Effector memory CD4-positive, alpha-beta T cell (primary cell): ENCODE measurements at places on chromosomes 2 and 18.
A peak's percentile ranks its signal among the peaks of the same experiment; 100 is the strongest.

DNA sequence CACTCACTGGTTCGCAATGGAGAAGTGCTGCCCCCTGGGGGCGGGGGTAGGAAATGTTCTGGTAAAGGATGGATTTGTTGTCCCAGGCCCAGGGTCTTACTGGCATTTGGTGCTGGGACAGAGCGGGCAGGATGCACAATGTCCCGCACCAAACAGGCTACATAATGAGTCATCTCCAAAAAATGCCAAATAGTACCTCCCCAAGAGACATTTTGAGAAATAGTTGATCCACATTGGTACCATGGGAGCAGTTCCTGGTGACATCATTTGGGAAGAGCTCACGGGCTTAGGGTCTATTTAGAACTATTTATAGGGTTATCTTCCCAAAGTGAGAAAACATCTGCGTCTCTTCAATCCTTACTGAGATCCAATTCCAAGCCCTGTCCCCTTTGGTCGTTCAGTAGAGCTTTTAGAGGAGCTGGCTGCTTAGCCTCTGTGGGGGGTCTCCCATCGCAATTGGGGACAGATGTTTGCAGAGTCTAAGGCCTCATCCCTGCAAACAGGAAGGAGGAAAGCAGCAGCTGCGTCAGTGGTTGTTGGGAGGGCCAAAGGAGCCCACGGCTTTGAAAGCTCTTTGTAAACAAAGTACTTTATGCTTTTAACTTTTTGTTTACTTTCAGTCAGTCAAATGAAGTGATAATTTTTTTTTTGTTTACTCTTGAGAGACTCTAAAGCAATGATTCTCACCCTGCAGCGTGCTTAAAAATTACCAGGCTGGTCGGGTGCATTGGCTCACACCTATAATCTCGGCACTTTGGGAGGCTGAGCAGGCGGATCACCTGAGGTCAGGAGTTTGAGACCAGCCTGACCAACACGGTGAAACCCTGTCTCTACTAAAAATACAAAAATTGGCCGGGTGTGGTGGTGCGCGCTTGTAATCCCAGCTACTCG is 49.3 kb downstream of the GREB1 start:
- DNase-seq, result peak; percentile 10

GRCh38 chr18:37452015-37452414 is 113.6 kb downstream of the CELF4 start:
- no peak for DNase-seq

DNA sequence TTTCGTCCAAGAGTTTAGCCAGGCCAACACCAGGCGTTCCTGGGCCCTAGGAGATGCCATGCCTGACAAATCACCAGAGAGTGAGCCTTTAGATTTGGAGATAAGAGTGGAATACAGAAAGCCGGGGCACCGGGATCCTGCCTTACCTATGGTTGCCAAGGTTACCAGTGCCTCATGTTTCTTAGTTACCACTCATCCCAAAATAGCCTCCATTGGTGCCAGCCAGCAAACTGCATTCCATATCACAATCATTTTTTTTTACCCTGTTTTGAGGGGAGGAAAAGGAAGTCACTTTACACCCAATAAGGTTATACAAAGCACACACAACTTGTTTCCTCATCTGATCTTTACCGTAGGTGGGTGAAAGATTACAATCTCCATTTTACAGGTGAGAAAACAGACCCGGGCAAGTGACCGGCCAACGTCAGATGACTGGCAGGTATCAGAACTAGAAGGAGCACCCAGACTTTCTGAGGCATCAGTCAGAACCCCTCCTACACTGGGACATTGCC is 48.3 kb upstream of the PDIA6 start:
- no peak for DNase-seq

DNA sequence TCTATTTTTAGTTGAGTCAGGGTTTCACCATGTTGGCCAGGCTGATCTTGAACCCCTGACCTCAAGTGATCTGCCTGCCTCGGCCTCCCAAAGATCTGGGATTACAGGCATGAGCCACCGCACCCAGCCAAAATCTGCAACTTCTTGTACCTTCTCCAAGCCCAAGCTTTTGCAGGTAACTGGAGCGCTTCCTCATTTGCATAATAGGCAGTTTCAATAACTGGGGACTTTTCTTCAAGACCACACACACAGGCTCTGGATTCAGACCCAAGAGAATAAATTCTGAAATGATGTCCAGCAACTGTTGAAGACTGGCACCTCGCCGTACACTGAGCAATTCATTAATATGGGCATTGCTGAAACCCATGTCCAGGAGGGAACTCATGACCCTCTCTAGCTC is 2.8 kb downstream of the MTERF4 start:
- DNase-seq, result no peak

DNA sequence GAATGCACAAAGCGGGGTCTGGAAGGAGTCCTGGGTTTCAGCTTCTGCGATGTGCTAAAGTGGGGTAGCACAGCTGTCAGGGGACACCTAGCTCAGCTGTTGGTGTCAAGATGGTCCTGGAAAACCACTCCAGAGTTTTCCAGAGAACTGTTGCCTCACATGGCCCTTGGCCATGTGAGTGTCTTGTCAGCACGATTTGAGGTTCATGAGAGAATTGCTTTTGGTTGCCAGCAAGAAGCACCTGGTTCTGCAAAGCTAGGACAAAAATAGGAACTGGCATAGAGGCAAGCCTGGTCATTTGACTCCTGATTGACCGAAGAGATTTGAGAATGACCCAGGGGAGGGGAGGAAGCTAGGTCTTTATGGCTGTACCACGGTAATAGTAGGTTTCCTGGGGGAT is 50.4 kb upstream of the CTLA4 start:
- DNase-seq, result no peak

- no peak for DNase-seq
These were observed 61.1 kb upstream of the RND3 start for GRCh38 chr2:150548527-150548926.

- DNase-seq, result no peak
These were observed 4.2 kb upstream of the ZBTB7C start for GRCh38 chr18:48413342-48413741.

- no peak for DNase-seq
These were observed 207.0 kb downstream of the CYP26B1 start for GRCh38 chr2:71940695-71941094.

- no peak for DNase-seq
These were observed 249.0 kb downstream of the ZEB2 start for GRCh38 chr2:144270951-144271350.

DNA sequence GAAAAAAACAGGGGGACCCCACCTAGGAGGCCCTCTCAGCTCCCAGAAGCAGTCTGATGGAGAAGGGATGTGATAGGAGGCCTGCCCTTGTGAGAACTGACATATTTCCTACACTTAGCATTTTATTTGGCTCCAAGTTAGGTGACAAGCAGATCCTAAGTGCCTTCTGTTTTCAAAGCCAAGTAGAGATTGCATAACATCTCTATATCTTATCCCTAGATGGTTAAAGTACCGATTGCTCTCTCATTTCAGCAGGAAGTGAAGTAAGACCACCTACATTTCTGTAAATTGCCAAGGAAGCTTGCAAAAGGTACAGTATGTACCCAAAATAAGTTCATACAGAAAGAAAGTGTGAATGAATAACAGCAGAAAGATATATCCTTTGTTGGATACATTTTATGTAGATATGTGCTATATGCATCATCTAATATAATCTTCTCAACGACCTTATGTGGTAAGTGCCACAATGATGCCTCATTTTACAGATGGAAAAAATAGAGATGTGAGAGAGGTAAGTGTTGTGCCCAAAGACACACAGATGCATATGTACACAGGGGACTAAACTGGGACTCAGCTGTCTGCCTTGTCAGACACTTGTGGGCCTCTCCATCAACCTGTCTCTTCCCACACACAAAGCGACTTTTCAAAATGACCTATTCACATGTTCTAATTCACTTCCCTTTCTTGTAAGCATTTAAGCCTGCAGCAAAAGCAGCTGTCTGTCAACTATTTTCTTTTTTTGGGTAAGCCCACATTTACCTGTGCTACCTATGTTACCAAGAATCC is 38.9 kb downstream of the DHRS9 start:
- DNase-seq, result no peak

DNA sequence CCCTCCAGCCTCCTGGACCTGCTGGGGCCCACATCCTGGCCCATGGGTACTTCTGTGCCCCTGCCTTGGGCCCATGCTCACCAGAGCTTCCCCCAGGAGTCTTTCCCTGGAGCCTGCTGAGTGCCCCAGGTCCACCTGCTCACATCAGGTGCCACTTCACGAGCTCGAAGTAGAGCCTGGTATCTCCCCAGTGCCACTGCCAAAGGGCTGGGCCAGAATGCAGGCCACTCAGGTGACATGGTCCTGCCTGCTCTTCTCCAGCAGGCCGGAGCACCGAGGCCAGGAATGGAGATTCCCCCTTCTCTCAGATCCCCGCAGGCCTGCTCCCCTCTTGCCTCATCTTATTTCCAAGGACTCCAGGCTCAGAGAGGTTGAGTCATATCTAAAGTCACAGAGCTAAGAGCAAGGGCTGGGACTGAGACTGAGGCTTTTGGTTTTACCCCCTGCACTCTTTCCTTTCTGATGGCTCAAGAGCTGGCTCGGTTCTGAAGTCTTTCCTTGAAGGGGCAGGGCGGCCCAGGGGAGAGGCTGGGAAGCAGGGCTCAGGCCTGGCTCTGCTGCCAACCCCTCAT is 79.2 kb downstream of the HS1BP3 start:
- DNase-seq, result no peak

DNA sequence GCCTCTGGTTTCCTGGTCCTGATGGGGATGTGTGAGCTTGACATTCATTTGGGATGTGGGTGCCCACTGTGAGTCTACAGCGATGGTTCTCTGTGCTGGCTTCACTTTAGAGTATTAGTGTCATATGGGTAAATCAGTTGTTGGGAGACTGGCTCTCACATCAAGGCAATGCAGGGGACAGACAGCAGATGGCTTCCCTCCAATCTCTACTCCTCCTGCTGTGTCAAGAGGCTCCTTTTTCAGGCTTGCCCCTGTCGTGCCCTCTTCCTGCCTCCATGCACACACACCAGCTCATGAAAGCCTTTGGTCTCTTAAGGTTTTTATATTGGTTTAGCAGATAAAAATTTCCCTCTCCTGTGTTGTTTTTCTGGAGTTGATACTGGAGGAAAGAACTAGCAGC is 315.6 kb downstream of the RDH14 start:
- no peak for DNase-seq

DNA sequence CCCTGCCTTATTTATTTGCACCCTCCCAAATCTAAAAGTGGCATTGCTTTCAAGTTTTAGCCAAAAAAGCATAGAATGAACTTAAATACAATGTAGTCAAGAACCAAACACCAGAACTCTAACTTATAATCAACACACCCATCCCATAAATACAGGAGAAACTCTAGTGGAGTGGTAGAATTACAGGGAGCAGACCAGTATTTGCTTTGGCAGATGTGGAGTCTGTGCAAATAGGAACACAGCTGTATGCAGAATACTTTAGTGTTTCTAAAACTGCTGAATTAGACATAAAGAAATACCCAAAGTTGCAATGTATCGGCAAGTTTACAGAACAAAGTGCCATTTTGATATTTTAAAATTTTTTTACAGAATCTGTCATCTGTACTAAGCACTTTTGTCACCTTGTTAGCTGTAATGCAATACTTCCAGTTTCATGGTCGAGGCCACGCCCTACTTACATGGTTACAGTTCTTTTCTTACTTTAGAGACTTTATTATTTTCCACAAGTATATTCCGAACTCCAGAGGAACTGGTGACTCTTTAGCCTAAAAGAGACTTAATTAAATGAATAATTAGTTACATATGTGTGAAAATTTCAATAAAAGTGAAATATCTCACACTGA is 23.7 kb upstream of the COL5A2 start:
- DNase-seq, result no peak

DNA sequence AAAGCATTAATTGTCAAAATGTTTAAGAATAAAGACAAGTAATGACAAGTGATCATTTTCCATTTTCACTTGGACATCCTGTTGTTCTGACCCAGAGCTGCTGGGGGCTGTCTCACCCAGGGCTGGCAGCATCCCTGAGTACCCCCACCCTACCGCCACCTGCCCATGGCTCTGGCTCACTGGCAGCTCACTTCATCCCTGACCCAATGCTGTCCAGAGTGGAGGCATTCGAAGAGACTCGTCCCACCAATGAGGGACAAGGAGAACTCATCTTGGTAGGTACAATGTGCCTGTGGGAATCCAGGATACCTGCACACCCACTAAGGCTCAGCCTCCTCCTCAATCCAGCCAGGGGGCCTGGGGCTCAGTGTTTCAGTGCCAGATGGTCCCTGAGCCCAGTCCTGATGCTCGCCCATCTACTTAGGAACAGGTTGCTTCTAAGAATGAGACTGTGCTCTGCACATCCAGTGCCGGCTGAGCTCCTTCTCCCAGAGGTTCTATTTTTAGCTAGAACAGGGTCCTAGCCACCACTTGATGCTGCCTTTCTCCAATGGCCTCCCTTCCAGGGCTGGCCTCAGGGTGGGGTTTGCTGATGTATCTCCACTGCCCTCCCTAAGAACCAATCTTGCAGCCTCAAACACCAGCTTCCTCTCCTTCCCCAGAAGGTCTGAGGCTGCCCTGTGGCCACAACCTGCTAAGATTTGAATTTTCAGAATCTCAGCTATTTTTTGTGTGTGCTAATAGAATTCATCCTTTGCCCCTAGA is 53.7 kb downstream of the ADD2 start:
- no peak for DNase-seq

DNA sequence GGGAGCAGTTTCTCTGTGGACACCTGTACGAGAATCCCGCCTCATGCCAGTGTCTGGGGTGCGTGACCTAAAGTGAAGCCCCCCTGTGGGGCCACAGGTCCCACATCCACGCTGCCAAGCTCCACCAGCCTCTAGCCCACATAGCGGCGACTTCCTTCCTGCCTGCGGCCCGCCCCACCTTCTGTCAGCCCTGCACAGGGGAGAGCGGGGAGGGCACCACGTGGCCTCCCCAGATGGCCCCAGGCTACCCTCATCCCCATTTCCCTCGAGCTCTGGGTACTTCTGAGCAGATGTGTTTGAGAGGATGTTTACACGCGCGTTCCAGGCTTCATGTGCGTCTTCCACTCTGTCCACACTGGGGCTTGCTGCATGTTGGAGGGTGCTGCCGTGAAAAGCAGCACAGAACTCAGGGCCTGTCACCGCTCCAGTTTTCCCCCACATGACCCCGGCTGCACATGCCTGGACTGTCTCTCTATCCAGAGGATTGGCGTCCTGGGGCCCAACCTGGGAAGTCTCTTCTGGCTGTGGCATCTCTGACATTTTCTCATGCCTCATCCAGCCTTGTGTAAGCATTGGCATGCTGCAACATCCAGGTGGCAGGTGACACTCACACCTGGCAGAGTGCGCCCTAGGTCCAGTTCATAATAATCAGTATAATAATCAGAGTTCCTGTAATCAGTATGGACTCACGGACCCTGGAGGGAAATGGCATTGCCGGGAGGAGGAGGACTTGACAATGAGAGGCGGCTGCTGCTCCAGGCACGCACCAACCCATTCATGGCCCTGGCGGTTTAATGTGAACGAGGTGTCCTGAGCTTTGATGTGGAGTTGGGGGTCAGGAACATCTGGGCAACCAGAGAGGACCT is 146.3 kb upstream of the TWIST2 start:
- no peak for DNase-seq

GRCh38 chr2:181646415-181646987 is 10.4 kb downstream of the CERKL start:
- no peak for DNase-seq

- DNase-seq, result no peak
These were observed 23.7 kb upstream of the ACKR3 start for GRCh38 chr2:236545814-236546480.
